Activated CD4-positive, alpha-beta T cell treated with anti-CD3 and anti-CD28 coated beads, Interleukin-2, amount 50 U/mL, for 24 hours (primary cell): ENCODE measurements at places on chromosomes 3 and 15.

GRCh38 chr15:79349525-79349924, 38.6 kb downstream of the TMED3 start:
- no peak for DNase-seq

DNA sequence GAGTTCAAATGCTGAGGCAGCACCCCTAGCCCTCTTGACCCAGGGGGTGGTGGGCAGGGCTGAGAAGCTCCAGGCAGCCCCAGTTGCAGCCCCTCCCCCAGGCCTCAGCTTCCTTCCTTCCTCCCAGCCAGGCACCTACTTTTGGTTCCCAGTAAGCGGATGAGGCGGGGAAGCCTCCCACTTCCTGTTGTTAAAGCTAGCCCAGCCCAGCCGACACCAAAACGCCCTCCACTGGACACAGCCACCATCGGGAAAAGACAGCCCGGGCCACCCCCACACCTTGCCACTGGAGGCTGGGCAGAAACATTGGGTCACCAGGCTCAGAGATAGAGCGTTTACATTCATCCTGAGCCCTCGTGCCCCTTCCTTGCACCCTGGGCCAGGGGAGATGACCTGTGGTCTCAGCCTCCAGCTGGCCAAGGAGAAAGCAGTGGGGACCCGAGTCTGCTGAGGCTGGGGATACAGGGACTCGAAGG, 3.5 kb downstream of the DUSP7 start:
- DNase-seq = no peak

DNA sequence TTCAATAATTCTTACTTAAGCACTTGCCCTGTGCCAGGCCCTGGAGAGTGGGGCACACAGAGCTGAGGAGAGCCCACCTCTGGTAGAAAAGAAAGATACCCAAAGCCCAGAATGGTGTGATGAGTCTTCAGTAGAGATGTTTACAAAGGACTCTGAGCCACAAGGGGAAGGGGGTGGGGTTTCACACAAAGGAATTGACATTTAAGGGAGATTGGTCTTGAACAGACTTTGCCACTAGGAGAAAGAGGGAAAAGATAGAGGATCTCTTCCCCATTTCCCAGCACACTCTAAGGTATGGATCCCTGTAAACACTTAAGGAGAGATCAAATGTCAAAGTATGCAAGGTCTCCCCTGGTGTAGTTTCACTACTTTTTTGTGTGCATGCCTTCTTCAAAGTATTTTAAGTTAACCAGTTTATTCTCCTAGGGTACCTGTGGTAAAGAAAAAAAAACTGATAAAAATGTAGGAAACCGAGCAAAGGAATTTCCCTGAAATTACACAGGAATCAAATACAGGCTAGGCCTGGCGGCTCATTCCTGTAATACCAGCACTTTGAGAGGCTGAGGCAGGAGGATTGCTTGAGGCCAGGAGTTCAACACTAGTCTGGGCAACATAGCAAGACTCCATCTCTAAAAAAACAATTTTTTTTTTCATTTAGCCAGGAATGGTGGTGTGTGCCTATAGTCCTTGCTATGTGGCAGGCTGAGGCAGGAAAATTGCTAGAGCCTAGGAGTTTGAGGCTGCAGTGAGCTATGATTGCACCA, 117.6 kb upstream of the SKOR1 start:
- no peak for DNase-seq

GRCh38 chr3:1960506-1960905, 138.2 kb upstream of the CNTN4 start:
- no peak for DNase-seq

DNA sequence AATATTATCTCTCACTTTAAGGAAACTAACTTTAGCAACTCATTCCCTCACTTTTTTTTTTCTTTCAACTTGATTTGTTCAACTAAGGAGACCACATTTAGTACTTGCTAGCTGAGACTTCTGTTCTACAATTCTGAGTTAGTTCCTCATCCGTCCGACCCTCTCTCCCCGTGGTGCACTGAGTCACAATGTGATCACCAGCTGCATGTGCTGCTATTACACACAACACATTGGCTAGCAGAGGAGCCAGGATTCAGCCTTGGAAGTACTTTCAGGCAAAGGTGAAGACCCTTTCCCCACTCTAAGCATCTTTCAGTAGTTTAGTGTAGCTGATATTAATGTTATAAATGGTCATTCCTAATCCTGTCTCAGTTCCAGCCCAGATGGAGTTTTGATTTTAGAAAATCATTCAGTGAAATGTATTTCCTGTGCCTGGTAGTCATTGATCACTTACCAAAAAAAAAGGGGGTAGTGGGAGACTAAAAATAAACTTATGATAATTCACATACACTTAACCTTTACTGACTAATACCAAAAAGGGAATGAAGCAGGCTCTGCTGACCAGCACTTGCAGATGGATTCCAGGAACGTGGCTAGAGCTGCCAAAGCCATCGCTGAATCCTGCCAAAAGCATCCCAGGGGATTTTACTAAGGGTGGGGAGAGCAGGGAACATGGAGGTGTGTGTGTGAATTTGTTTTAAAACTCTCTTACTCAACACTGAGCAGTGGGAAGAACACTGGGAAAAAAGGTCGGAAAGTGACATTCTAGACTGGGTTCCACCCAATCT, 424.8 kb downstream of the LPP start:
- no peak for DNase-seq

GRCh38 chr3:153649286-153649839, 471.8 kb upstream of the ARHGEF26 start:
- no peak for DNase-seq

- no peak for DNase-seq
Measured at GRCh38 chr3:173599673-173600072, 202.1 kb downstream of the NLGN1 start.

DNA sequence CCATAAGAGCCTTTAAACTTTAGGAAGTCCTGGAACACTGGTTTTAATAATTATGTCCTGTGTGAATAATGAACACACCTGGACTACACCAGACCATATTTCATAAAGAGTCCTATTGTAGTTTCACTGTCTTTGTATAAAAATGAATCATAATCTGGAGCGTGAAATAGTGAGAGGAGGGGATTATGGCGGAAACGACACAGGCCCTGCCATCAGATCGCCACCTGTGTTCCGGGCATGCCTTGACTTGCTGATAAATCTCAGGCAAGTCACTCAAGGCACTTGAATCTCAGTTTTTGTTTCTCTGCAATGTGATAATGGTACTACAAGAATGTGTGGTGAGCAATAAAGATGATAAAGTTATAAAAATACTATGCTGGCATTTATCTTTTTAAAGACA, 995.5 kb downstream of the MCTP2 start:
- no peak for DNase-seq

DNA sequence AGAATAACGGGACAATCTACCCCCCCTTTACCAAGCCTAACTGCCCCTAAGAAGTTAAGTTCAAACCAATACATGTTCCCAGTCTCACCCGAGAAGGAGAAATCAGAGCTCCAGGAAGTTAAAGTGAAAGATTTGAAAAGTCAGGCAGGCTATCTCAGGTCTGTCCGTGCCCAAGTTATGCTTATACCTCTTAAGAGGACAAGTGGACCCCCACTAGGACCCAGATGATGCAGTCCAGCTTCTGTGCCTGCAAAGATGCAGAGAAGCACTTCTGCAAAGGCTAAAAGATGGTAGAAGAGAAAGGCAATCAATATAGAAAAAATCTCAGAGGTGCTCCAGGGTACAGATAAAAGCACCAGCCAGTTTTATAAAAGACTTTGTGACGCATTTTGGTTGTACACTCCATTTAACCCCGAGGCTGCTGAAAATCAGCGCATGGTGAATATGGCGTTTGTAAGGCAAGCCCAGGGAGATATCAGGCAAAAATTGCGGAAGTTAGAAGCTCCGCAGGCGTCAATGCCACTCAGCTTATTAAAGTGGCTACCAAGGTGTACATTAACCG, 9.8 kb upstream of the SLC9C1 start:
- no peak for DNase-seq

DNA sequence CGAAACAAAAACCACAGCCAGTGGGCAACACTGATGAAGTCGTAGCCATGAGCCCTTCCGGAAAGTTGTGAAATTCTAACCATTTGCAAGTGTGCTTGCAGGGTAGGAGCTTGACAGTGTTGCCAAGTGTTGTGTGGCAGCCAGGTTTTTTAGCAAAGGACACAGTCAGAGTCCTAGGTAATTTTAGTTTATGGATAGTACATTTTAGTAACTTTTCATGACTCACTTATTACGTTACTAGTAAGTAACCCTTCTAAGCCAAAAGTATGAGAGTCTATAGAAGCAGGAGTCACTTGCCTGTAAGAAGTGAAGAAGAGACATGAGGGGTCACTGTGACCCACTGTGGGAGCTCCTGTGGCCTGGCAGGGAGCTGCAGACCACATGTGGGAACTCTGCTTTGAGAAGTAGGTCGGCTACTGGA, 54.8 kb upstream of the ADPGK start:
- DNase-seq = no peak

- DNase-seq = no peak
Measured at GRCh38 chr3:185680231-185680630, 94.1 kb downstream of the SENP2 start.

DNA sequence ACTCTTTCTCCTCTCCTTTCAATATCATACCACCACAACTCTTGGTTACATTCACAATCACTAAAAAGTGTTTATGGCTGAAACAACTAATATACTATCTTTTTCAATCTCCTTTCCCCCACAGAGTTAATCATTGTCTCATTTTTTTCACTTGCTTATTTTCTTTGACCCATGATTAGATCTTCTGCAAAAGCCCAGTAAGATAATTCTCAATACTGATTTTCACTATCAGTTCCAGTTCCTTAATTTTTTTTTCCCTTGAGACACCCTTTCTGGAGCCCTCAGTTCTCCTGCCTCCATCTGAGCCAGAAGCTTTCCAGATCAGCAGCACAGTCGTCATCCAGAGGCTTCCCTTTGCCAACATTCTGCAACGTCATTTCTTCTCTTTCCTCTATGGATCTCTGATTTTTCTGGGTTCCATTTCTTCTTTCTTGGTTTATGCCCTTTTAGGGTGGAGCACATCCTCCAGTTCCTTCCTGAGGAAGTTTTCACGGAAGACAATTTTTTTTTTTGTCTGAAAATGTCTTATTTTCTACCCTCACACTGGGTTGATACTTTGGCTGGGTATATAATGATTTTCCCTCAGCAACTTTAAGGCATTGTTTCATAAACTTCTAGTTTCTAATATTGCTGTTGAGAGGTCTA, 88.7 kb upstream of the C15orf39 start:
- no peak for DNase-seq

GRCh38 chr3:64440498-64440897, 215.2 kb upstream of the PRICKLE2 start:
- DNase-seq = no peak

- no peak for DNase-seq
Measured at GRCh38 chr15:25329696-25330095, 109.1 kb downstream of the UBE3A start.

DNA sequence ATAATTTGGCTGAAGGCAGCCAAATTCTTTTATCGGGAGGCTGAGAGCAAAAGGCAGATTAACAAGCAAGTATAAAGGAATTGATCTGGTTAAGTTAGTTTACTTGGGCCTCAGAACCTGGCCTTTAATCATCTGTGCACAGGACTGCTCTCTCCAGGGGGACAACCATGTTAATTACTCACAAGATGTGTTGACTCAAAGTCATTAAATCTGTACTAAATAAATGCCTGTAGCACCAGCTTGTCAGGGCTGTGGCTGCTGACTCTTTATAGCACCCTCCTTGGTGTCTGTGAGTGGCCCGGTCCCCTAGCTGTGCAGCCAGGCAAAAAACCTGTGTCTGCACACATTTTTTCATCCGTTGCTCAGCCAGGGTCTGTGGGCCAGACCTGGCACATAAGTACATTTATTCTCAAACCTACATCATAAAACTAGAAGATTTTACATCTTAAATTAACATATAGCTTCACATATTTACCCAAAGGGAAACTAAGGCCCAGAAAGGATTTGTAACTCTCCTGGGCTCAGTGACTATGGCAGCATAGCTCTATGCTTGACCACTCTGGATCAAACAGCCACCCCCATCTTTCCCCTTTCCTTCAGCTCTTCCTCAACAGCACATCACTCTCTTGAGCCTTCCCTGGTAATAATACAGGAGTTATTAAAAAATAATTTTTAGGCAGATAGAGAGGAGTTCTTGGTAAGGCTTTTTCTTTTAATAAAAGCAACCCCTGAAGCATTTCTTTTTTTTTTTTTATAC, 51.4 kb downstream of the NCEH1 start:
- DNase-seq = no peak

GRCh38 chr15:58549013-58549784, 117.4 kb downstream of the LIPC start:
- no peak for DNase-seq

- DNase-seq = no peak
Measured at GRCh38 chr3:37527361-37527760, 334.3 kb upstream of the CTDSPL start.

DNA sequence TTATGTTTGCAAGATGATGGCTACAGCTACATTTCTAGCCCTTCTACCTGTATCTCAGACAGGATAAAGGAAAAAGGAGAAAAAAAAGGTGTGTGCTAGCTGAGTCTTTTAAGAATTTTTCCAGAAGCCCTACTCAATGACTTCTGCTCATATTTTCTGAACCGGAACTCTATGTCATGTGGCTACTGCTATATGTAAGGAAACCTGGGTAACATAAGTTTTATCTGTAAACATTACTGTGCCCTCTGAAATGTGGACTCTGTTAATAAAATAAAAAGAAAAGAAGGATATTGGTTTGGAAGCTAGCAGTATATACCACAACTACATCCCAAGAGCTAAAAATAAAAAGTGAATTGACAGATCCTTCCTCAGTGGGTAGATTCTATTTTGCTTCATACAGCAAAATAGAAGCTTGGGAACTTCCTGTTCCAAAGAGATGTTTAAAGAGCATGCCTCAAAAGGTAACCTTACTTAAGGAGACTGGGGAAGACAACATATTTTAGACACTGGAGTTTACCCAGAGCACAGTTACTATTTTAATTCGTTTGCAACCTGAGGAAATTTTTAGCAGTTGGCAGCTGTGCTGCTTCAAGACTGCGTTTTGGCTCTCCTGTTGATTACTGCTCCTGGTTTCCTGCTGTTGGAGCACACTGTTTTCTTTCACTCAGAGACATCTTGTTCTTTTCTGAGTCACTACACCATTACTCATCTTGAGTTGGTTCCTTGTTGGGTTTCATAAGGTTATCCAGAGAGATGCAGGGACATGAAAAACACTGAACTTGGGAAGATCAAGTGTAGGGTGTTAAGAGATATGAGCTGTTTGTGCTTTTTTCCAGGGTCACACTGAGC, 280.7 kb downstream of the NFKBIZ start:
- DNase-seq = no peak

DNA sequence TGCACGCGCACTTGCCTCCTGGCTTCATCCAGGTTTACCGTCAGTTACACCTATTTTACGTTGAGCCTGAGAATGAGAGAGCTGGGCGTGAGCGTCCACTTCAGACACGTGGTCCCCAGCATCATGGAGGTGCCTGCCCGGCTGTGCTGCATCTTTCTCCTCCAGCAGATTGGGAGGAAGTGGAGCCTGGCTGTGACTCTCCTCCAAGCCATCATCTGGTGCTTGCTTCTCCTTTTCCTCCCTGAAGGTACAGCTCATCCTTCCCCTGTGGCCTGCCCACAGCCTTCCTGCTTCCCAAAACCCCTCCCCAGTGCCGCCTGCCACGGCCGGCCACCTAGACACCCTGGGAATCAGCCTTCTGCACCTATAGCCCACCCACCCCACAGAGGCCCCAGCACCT, 31.6 kb downstream of the SLC22A14 start:
- no peak for DNase-seq

GRCh38 chr3:49343163-49343562, 3.3 kb upstream of the USP4 start:
- no peak for DNase-seq
